ENCODE measurements at places on chromosomes 11 and 22. TPM values are rescaled to one million over a fixed set of nuclear protein-coding genes. Genes with fewer than 3 reads are reported as not detected.

GRCh38 chr11:34238533-34238932 lies 119.3 kb downstream of the ABTB2 start:
- H3K27ac ChIP-seq: no peak overlapping the region
- peaks cover 13% of the 10 kb centered on the region for H3K4me1 ChIP-seq
- no peak for DNase-seq
- no peak overlapping the region for H3K4me3 ChIP-seq
- no peaks in the 10 kb centered on the region for H3K27me3 ChIP-seq

GRCh38 chr11:7307836-7308235 lies 56.1 kb downstream of the SYT9 start:
- H3K4me1 ChIP-seq: no peaks in the 10 kb centered on the region
- DNase-seq: no peak
- H3K27me3 ChIP-seq: no peaks in the 10 kb centered on the region
- H3K27ac ChIP-seq: no peak overlapping the region
- no peaks in the 10 kb centered on the region for H3K36me3 ChIP-seq
- no peak overlapping the region for H3K4me3 ChIP-seq

DNA sequence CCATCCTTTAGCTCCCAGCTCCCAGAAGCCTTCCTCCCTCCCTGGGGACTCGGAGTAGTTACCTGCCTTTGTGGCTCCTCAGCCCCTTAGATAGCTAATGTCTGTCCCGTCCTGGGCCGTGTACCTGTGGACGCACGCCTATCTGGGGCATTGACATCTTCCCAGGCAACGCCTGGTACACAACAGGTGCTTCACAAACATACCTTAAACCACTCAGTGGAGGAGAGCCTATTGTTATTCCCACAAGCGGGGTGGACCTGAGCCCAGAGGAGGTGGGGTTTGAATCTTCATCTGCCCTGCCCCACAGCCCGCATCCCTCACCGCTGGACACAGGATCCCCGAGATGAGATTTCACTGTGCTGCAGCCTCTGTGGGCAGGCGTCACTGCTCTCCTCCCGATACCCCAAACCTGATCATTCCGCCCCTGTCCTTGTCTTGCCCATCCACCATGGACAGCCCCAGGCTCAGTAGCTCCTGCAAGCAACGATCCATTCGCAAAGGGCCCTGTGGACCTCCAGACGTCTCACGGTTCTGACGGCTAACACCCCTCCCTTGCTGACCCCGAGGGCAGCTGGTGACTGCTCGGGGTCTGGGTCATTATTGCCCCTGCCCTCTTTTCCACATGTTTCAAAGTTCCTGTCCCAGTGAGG lies 73.8 kb upstream of the SHISAL1 start:
- DNase-seq: no peak
- H3K4me3 ChIP-seq: no peak overlapping the region
- peaks cover 13% of the 10 kb centered on the region for H3K4me1 ChIP-seq
- H3K36me3 ChIP-seq: no peaks in the 10 kb centered on the region

DNA sequence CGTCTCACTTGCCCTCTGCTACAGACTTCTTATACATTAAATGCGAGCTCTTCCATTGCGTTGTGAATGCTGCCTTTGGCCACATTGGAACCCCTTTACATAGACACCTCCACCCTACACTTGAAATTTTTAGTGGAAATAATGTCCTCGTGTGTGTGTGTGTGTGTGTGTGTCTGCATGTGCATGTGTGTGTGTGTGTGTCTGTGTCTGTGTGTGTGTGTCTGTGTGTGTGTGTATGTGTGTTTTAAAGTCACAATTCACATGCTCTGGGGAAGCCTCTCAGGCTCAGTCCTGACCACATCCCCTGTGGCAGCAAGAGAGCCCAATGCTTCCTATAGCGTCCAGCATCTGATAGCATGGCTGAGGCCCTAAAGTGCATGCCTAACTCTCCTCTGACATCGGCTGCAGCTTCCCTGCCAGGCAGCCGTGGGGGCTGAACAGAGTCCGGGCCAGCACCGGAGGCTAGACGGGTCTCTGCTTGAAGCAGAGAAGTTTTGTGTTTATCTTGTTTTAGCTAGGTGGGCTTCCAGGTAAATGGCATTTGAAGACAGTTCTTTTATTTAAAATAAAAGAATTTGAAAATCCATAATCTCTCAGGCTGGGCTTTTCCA lies 64.5 kb upstream of the EMID1 start:
- H3K27ac ChIP-seq: no peak overlapping the region
- peaks cover 3% of the 10 kb centered on the region for H3K36me3 ChIP-seq
- no peaks in the 10 kb centered on the region for H3K4me1 ChIP-seq
- no peaks in the 10 kb centered on the region for H3K27me3 ChIP-seq
- no peak for DNase-seq

Gene TRIM48
- polyA plus RNA-seq: not detected

Gene TEX54
- polyA plus RNA-seq: not detected

Gene CALCA
- not detected for polyA plus RNA-seq

Data from SK-N-SH (cell line).